Tibial artery (tissue), 4 donors: ENCODE measurements at places on chromosomes 16 and 17.

GRCh38 chr17:31060791-31061550, 33.8 kb upstream of the NF1 start:
- DNase-seq: no peak
- H3K4me3 ChIP-seq: no peak overlapping the region
- no peaks in the 10 kb centered on the region for H3K4me1 ChIP-seq
- H3K36me3 ChIP-seq: no peaks in the 10 kb centered on the region
- H3K27me3 ChIP-seq: no peaks in the 10 kb centered on the region
- H3K27ac ChIP-seq: no peak overlapping the region

DNA sequence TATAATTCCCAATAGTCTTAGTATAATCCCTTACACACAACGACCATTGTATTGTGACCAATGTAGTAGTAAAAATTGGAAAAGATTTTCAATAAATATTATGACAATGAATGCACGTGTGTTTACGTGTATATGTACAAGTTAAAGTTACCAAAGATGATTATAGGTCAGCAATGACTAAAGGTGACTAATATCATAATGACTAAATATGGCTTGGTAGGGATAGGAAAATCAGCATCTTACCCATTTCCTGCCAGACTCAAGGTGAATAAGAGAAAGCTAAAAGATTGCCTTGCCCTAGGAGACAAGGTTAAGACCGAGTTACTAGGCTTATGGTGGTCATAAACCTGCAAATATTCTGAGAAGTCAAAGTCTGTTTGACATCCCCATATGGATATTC, 34.4 kb downstream of the CPD start:
- H3K27me3 ChIP-seq: no peaks in the 10 kb centered on the region
- no peak for DNase-seq
- no peak overlapping the region for H3K27ac ChIP-seq
- H3K4me3 ChIP-seq: no peak overlapping the region
- H3K4me1 ChIP-seq: peaks cover 16% of the 10 kb centered on the region
- no peaks in the 10 kb centered on the region for H3K36me3 ChIP-seq

GRCh38 chr17:72631568-72631948, 460.9 kb downstream of the SLC39A11 start:
- no peaks in the 10 kb centered on the region for H3K4me1 ChIP-seq
- H3K4me3 ChIP-seq: no peak overlapping the region
- H3K27me3 ChIP-seq: no peaks in the 10 kb centered on the region
- no peak for DNase-seq

DNA sequence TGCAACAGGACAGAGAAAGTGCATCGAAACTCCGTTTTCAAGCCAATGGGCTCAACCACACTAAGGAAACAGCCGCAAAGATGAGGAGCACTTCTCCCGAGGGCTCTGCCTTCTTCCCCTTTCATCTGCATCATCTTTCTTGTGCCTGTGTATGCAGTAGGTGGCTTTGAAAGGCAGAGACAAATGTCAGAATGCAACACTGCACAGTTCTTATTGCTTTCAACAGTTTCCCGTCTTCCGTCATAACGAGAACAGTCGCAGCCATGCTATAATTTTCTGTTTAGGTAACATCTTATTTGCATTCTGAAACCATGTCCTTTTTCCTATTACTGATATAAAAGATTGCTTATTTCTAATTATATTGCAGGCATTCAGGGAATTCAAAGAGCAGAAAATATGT, 205.2 kb downstream of the SLC39A11 start:
- DNase-seq: no peak
- no peak overlapping the region for H3K4me3 ChIP-seq
- H3K27me3 ChIP-seq: no peaks in the 10 kb centered on the region

GRCh38 chr17:1629504-1630310, 1.1 kb upstream of the SLC43A2 start:
- H3K4me3 ChIP-seq: peak overlapping the region; percentile 79
- H3K27ac ChIP-seq: peak overlapping the region; percentile 87
- peak; percentile 45 for DNase-seq
- no peaks in the 10 kb centered on the region for H3K4me1 ChIP-seq
- H3K36me3 ChIP-seq: no peaks in the 10 kb centered on the region

GRCh38 chr17:17097763-17098345, 55.6 kb downstream of the MPRIP start:
- no peaks in the 10 kb centered on the region for H3K36me3 ChIP-seq
- peak overlapping the region; percentile 77 for H3K27ac ChIP-seq
- H3K4me3 ChIP-seq: peak overlapping the region; percentile 12
- no peaks in the 10 kb centered on the region for H3K4me1 ChIP-seq
- DNase-seq: no peak

DNA sequence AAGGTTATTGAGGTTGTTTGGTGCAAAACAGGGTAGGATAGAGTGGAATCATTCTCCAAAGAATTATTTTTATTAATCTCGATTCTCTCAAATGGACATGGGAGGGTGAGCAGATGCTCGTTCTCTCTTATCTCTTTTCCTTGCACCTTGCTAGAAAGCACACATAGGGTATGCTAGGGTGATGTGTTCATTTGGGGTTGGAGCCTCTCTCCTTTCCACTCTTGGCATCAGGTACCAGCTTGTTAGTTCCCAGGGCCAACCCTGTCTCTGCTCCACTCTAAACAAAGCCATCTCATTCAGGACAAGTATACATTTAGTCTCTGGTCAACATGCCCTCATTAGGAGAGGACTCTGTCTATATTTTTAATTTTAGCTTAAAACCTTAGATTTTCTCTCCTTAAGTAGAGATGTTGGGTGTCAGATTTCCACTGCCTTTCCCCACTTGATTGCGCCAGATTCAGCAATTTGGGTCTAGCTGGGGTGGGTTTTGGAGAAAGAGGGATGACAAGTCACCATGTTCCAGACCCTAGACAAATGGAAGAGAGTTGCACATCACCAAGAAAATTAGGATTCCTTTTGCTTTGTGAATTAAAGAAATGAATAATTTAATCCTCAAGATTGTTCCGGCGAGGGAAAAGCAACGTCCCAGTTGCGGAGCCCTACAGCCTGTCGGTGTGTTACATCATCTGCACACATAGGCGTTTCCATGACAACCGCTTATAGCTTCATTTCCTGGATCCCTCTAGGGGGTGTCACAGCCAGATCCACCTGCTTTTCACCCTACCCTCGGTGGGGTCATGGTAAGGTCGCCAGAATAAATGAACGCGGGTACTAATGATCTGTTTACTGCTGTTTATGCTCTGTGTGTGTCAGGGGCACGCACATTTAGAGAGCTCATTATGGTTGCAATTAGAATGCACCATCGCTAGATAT, 41.6 kb downstream of the SNX11 start:
- no peak overlapping the region for H3K27ac ChIP-seq
- no peaks in the 10 kb centered on the region for H3K27me3 ChIP-seq
- H3K4me3 ChIP-seq: no peak overlapping the region
- no peak for DNase-seq
- H3K4me1 ChIP-seq: no peaks in the 10 kb centered on the region
- no peaks in the 10 kb centered on the region for H3K36me3 ChIP-seq

DNA sequence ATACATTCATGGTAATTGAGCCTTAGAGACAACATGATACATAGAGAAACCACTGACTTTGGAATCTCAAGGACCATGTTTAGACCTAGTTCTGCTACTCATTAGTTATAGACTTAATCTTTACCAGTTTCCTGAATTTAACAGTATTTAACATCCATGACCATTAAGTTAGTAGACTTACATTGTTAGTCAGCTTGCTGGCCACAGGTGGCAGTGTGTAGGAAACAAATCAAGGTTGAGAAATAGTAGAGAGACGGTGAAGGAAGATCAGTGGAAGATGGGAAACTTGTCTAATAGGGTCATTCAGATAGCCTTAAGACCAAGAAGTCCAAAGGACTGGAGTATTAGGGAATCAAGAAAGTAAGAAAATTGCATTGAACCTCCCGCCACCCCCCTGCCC, 31.0 kb downstream of the OMG start:
- peaks cover 18% of the 10 kb centered on the region for H3K36me3 ChIP-seq
- H3K4me3 ChIP-seq: no peak overlapping the region
- peaks cover 29% of the 10 kb centered on the region for H3K4me1 ChIP-seq
- H3K27me3 ChIP-seq: no peaks in the 10 kb centered on the region

- no peak for DNase-seq
- no peak overlapping the region for H3K4me3 ChIP-seq
- no peak overlapping the region for H3K27ac ChIP-seq
- peaks cover 63% of the 10 kb centered on the region for H3K36me3 ChIP-seq
Measured at GRCh38 chr16:311725-312124, 28.8 kb downstream of the PDIA2 start.

DNA sequence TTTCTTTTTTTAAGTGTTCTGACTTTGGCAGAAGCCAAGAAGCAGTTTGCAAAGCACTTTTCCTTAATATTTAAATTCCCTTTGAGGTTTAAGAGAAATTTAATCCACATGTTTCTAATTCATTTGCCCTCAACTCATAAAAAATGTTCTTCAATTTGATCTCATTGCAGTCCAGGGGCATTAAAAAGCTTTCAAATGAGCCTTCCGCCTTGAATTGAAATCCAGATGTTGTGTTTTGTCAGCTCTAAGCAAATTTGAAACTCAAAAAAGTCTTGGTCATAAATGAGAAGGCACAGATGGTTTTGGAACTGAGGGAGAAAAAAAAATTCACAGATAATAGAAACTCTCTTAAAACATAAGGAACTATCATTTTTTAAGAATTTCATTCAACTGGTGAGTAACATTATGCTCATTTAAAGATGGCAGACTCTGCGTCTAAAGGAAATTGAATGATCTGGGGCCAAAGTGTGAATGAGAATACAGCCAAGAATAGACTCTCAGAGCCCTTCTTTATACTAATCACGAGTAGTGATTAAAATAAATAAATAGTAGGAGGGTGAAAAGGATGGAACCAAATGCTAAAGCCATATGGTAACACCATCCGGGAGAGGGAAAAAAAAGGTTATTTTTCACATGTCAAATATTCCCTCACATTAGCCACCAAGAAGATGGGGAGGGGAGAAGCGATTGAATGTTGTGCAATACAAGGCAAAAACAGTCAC, 1304.7 kb downstream of the CDH8 start:
- H3K27me3 ChIP-seq: no peaks in the 10 kb centered on the region
- no peak overlapping the region for H3K27ac ChIP-seq
- DNase-seq: no peak
- H3K4me1 ChIP-seq: no peaks in the 10 kb centered on the region

DNA sequence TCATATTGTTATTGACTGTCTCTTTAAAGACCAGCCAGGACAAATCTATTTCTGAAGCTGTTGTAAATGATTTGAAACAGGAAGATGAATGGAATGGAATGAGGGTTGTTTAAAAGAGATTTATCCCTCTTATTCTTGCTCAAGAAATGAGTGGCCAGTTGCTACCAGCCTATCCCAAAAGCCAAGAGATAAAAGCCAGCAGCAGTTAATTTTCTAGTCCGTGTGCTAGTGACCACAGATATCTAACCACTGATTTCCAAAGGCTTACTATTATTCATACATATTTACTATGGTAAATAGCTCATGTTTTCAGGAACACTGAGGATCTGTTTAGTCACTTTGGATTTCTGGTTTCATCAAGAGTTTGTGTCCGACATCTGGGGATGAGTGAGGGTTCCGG, 105.7 kb downstream of the CDH13 start:
- no peak for DNase-seq
- H3K4me3 ChIP-seq: no peak overlapping the region
- H3K36me3 ChIP-seq: no peaks in the 10 kb centered on the region
- peaks cover 42% of the 10 kb centered on the region for H3K4me1 ChIP-seq
- no peak overlapping the region for H3K27ac ChIP-seq
- no peaks in the 10 kb centered on the region for H3K27me3 ChIP-seq

DNA sequence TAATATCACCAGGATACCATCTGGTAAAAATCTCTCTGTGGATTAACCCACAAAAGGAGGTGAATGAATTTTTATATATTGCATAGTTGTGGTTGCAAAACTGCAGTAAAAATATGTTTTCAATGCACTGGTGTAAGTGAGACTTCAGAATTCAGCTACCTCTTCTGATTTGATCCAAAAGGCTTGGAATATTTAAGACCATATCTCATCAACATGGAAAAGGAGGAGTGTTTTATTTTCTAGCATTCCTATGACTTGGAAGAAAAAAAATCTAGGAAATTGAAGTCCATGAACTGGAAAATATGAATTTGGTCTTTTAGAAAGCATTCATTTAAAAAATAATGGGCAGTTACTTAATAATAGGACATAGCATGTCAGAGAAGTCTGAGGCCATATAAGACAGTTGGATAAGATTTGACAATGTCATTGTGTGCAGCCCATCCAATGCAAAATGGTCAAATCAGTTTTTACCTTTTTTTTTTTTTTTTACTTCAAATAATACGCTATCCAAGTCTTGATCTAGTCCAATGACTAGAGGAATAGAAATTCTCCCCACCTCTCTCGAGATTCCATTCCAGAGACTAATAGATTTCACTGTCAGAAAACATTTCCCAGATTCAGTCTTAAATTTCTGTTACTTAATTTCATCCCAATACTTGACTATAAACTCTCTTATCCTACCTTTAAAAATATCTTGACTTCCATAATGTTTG, 364.9 kb upstream of the PMFBP1 start:
- DNase-seq: no peak
- no peak overlapping the region for H3K27ac ChIP-seq
- H3K27me3 ChIP-seq: no peaks in the 10 kb centered on the region

DNA sequence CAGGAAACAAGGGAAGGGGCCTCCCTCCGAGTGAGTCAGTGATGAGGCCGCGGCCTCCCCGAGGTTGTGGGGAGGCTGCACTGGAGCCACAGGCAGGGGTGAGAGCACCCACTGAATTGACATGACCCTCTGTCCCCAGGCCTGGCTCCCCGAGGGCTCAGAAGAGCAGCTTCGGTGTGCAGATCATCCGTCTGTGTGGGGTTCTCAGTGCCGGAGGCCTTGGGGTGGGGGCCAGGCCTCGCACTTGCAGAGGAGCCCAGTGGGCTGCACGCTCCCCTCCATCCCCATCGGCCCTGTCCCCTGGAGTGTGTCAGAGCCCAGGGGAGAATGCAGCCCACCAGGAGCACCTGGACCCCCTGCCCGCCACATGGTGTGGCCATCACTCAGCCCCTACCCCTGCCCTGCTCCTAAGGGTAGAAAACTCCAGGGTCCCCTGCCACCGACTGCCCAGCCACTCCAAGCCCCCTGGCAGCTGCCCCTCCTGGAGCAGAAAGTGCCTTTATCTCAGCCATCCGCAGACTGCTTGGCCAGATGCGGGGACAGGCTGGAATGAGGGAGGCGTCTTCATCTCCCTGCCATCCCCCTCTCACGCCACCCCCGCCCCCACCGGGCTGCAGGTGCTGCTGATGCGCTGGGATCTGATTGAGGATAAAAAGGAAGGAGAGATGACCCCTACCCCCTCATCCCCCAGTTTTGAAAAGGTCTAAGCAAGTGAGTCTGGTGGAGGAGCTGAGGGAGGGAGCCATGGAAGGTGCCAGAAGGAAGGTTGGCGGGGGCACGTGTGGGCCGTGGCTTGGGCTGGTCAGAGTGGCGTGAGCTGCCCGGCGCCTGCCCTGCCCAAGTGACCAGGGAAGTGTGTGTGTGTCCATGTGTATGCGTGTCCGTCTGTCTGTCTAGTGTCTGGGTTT, 358.3 kb downstream of the SEC14L1 start:
- H3K36me3 ChIP-seq: peaks cover 28% of the 10 kb centered on the region
- peaks cover 7% of the 10 kb centered on the region for H3K4me1 ChIP-seq

DNA sequence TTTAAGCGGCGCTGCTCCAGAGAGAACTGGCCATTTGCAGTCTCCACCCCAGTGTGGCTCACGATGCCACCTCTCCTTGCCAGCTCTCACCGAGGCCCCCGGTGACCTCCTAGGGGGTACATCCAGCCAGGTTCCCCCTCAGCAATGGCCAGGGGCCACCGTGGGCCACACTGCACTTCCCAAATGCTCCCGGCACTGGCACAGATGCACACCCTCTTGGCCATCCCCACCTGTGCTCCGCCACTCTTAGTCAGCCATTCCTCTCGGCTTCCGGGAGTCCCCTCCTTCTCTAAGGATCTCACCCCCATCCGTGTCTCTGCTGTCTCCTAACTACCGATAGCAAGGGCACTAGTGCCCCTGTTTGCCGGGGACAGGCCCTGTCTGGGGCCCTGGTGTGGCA, 25.8 kb downstream of the MLYCD start:
- no peaks in the 10 kb centered on the region for H3K27me3 ChIP-seq
- no peak for DNase-seq
- no peak overlapping the region for H3K4me3 ChIP-seq
- H3K27ac ChIP-seq: no peak overlapping the region
- H3K36me3 ChIP-seq: peaks cover 15% of the 10 kb centered on the region
